Left forelimb (tissue), 1 donor: ENCODE measurements at places on chromosomes 6 and 20.
A peak's percentile ranks its signal among the peaks of the same experiment; 100 is the strongest.

GRCh38 chr6:37979392-37980221 is 160.1 kb downstream of the ZFAND3 start:
- no peak for DNase-seq

DNA sequence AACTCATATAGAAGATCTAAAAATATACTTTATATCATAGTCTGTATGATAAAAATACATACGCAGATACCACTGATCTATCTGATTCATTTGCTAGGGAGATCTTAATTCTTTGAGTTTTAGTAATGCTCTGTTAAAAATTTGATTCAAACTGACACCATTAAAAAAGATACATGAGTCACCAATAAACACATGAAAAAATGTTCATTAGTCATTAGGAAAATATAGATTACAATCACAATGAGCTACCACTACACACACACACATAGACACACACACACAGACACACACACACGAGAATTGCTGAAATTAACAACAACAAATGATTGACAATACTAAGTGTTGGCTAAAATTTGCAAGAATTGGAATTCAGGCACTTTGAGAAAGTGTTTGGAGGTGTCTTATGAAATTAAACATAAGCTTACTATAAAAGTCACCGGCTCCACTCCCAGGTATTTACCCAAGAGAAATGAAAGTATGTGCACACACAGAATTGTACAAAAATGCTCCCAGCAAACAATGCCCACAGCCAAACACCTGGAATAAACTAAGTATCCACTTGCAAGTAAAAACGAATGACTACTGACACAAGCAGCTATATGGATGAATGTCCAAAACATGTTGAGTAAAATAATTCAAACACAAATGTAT is 117.7 kb upstream of the GGTLC1 start:
- no peak for DNase-seq

DNA sequence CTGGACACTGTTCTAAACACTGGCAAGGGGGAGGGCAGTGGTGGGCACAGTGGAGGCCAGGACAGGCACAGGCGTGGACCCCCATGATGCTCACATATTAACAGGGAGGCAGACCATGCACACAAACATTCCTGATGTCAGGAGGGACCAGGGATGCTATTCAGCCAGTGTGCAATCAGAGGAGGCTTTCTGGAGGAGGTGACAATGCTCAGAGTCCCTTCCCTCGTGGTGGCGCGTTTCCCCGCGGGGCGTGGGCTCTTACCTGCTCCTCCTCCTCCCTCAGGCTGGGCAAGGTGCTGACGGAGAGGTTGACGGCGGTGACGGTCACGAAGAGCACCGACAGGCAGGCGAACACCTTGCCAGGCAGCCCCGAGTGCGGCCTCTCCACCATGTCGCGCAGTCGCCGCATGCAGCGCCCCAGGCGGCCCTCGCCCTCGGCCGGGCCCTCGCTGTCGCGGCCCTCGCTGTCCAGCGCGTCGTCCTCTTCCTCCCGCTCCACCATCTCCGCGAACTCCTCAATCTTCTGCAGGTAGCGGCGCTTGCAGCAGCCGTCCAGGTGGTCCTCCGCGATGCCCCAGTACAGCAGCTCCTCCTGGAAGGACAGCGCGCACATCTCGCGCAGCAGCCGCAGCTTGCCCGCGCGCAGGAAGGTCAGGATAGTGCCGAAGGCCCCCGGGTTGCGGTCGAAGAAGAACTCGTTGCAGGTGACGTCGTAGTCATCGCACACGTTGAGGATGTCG is 13.4 kb downstream of the KCNG1 start:
- DNase-seq: no peak

DNA sequence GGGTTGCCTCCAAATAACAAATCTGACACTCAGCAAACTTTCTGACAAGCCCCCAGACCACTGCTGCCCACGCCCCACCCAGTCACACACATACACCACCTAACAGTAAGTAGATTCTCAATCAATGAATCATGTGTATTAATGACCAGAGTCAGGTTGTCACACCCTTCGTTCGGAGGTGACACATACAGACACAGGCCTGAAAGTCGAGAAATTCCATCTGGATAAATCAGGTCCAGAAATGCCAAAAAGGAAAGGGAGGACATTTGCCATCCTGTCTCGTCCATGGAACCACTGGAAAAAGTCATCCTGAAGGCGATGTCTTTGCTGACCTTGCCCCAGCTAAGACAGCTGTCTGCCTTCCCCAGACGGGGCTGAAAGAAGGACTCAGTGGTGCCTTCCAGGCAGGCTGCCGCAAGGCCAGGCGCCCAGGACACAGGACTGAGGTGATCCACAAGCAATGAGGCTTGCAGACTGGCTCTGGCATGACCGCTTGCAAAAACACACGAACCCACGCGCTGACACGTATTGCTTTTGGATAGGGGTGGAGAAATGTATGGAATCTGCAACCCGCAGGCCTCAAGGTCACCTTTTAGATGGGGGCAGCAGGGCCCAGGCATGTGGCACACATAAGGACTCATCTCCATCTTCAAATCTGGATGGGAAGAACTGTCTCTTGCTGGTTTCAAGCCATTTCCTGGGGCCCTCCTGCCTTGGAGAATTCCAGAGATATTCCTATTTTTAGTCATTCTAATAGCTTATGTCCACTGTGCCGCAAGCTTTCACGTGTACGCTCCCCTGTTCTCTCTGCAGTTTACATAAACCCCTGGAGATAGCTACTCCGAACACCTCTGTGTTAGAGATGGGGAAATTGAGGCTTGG is 9.0 kb downstream of the NFATC2 start:
- DNase-seq: no peak

DNA sequence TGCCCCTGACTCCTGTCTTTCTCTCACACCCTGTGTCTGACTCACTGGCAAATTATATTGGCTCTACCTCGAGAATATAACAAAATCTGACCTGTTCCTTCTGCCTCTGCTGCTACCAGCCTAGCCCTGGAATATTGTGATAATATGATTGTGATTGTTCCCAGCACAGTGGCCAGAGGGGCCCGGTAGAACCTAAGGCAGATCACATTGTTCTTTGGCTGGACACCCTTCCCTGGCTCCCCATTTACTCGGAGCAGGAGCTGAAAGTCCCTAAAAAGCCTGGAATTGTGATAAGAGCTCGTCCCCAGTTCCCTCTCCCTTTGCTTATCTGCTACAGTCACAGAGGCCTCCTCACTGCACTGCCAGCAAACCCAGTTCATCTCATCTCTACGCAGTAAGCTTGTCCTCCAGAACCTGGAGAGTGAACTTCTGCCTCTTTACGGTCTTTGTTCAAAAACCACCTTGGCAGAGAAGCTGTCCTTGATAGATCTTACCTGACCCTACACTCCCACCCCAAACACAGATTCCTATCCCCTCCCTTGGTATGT is 21.8 kb downstream of the SERPINB6 start:
- no peak for DNase-seq

DNA sequence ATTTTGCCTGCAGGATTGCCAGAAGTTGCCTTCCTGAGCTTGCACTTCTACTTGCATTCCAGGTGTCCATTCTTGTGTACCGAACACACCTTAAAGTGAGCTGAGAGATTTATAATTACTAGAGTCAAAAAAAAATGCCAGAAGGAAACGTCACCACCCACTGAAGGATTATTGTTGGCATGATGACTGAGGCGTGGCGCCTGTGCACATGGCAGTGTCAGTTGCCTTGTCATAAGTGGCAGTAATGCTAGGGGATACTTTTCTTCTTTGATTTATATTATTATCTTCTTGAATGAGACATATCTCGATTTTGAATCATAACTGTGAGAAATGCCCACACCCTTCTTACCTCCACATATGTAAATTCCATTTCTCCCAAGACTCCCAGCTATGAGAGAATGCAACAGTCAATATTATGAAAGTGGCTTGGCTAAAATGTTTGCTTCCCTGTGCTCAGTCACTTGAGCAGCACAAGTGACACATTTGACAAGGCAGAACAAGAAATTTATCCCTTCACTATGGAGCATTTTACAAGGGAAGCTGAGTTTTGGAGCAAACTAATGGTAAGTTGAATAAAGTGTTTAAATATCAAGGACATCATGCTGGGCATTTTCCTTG is 149.5 kb upstream of the SASH1 start:
- no peak for DNase-seq

- DNase-seq: peak; percentile 92
Observed at GRCh38 chr20:62704341-62704948, 4.2 kb upstream of the NTSR1 start.

DNA sequence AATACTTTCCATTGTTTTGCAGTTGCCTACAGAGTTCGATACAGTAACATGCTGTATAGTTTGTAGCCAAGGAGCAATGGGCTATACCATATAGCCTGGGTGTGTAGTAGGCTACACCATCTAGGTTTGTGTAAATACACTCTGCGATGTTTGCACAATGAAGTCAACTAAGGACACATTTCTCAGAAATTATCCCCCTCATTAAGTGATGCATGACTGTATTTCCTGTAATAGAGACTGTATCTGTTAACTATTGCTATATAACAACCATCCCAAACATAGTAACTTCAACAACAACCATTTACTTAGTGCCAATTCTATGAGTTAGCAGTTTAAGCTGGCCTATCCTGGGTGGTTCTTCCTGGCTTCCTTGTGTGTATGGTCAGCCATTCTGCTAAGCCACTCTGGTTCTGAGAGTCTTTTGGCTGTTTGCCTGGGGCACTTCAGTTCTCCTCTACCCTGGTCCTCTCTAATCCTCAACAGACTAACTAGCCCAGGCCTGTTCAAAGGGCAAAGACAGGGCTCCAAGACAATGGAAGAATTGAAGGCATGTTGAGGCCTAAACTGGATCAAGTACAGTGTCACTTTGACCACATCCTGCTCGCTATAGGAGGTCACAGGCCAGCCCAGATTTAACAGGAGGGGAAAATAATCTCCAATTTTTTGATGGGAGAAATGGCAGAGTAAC is 124.0 kb downstream of the PLCB1 start:
- no peak for DNase-seq

DNA sequence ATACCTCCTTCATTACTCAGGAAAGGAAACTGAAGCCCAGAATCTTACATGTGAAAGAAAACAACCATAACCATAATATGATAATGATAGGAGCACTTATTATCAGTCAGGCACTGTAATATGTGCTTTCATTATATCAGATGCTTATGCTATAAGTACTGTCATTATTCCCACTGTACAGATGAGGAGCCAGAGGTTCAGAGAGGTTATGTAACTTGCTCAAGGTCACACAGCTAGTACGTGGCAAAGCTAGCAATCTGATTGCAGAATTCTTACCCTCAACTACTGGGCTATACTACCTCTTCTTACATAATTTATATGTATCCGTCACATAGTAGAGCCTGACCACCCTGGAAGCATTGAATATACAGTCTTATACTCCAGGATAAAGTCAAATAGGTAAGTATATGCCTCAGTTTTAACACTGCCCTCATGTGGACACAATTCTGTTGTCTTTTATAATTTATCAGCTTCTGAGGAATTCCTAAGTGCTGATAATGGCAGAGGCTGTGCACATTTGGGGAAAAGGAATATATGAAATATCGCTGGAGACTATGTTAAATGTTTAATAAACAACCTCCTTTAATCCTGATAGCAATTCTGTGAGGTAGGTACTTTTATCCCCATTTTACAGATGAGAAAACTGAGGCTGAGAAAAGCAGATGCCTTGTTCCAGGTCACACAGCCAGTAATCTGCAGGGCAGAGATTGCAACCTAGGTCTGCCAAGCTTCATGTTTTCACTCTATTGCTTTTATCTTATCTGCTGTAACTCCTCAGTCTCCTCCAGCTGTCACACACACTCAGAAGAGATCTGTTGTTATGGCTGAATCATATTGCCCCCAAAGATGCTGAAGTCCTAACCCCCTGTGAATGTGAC is 13.4 kb downstream of the BCAS1 start:
- DNase-seq: no peak

GRCh38 chr6:134706806-134707205 is 243.1 kb downstream of the ALDH8A1 start:
- no peak for DNase-seq

- no peak for DNase-seq
Observed at GRCh38 chr6:3664625-3665041, 86.9 kb downstream of the PXDC1 start.

DNA sequence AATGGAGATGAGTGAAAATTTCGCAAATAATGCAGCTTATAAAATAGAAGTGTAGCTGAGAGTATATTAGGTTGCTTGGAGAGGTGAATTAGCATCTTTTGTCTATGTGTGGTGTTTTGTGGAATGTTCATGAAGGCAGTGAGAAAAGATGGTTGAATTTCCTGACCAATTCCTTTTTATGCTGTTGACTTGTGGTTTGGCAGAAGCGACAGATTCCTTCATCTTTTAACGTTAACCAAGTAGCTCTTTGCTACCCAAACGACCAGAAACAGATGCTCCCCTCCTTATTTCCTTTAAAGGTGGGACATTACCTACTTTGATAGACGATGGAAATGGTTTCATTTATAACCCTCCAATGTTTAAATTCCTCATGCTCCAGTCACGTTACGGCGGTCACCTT is 390.5 kb downstream of the QKI start:
- no peak for DNase-seq

DNA sequence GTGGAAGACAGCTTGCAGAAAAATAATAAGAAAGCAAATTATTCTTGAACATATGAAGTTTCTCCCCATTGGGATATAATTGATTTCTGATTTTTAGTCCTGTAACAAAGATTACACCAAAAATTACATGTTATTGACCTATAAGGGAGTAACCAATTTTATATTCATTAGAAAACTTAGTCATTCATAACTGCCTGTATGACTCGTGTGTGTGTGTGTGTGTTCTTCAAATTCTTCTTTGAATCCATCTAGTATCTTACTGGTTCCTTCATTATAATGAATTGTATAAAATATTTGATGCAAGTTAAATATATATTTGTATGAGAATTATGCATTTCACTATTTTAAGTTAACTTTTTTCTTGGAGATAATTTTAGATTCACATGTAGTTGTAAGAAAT is 310.4 kb downstream of the HAO1 start:
- DNase-seq: no peak

DNA sequence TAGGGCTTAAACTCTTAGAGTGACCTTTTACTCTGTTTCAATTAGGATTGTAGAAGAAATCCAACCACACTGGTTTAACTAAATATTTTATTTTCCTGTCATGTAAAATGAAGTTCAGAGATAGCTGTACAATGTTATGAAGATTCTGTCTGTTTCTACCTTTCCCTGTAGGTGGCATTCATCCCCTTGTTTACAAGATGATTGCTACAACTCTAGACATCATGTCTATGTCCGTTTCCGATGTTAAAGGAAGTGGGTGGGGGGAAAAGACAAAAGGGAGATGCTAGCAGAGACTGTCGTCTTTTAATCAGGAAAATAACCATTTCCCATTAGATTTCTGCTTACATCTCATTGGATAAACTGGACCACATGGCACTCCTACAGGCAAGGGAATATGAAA is 30.9 kb upstream of the RIMS1 start:
- DNase-seq: no peak

DNA sequence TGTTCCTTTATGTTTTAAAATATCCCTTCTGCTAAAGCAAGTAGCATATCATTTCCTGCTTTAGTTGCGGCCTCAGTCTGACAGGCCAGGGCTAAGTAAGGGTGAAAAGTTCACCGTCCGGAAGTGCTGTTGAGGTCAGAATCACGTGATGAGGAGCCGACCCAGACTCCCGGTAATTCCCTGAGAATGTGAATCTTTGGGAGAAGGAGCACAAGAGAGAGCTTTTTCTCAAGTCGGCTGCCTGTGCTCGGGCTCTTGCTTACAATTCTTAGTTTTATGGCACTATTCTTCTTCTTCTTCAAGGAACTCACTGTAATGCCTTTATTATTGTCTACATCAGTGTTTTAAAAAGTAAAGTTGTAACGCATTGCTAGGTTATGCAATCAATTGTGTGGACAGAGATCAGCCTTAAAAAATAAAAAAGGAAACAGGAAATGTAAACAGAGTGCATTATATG is 309.3 kb downstream of the PRL start:
- peak; percentile 86 for DNase-seq
